ENCODE measurements at places on chromosomes 6 and 20. TPM values are rescaled to one million over a fixed set of nuclear protein-coding genes. Genes with fewer than 3 reads are reported as not detected.
A peak's percentile ranks its signal among the peaks of the same experiment; 100 is the strongest.

The BPI gene
- total RNA-seq = 0.44 TPM

- DNase-seq = no peak
Measured at GRCh38 chr6:54892831-54893230, 46.3 kb downstream of the FAM83B start.

DNA sequence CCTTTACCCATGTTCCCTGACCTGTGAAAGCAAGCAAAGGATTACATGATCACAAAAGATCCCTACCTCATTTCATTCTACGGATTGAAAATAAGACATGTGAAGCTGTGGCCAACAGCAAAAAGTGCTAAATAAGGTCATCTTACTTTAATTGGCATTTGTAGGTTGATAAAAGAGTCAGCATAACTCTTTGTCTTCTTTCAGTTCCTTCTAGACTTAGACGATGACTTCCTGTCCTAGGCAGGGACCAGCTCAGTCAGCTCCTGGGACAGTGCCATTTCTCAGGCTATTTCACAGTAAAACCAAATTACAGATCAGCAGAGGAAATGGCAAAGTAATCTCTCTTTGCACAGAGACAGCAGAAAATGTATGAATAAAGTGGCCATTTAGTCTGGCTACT is 480.7 kb downstream of the RFPL4B start:
- no peak for DNase-seq

The MATN4 gene
- total RNA-seq = not detected

The CNKSR3 gene
- total RNA-seq = 9.5 TPM

- DNase-seq = no peak
Measured at GRCh38 chr6:71490876-71491275, 202.3 kb downstream of the OGFRL1 start.

The NINL gene
- total RNA-seq = 10.7 TPM

- peak; percentile 83 for DNase-seq
Measured at GRCh38 chr20:38645980-38646858, 44.6 kb downstream of the ARHGAP40 start.

GRCh38 chr6:21103626-21104224 is 489.8 kb upstream of the SOX4 start:
- no peak for DNase-seq

The FBXO30 gene
- total RNA-seq = 9.0 TPM

The CLPSL2 gene
- not detected for total RNA-seq

The HCRTR2 gene
- not detected for total RNA-seq

DNA sequence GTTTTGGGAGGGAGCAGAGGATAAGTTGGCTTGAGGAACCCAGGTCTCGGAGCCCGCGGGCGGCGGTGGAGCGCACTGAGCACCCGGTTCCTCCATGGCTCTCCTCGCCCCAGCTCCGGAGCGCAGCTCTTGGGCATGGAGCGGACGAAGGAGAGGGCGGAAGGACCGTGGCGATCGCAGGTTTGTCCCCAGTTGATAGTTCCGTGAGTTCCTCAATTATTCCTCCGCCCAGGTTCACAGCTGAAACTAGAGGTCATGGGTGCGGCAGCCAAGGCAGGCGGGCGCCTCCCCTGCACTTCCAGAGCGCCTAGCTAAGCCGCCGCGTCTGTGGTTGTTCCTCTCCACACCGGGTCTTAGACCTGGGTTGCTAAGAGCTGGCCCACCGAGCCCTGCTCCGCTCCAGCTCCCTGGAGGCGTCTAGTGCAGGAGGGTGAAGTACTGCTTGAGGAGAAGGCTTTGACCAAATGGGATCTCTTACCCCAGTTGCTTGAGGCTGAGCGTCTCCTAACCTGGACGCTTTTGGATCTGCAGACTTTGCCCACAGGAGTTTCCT is at the start of gene HTR1B:
Gene HTR1B, minus strand, starts transcription at position 184 of the 553 bp plus-strand sequence. Its CDS starts 88 bp downstream, at position 96.
- peak; percentile 38 for DNase-seq

The FRMD1 gene
- not detected for total RNA-seq

DNA sequence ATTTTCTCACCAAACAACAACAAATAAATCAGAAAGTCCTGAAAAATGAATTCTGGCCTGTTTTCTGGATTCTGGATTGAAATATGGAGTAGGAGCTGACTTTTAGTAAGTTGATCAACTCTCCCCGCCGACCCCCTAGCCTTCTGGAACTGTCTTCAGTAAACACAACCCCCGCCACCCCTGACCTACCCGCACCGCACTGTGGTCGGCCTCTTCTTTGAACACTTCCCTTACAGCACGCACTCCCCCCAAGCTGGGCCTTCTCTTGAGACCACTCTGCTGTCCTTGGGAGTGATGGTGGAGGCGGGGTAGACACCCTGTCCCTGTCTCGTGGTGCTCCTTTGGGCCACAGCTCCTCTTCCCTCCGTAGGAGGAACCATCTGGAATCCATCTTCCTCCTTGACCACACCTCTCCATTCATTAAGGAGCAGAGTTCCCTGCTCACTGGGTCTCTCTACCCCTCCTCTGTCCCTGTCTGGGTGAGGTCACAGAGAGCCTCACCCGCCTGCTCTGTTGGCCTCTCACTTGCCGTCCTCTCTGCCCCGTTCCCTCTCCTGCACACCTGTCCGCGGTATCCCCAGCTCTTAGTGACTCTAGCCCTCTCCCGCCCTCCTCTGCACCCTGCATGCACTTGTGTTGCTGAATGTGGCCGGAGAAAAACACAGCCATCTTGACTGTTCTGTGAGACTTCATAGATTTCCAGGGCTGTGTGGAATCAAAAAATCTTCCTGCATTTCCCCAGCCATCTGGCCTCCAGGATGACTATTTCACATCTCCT is 19.1 kb downstream of the SYNJ2 start:
- DNase-seq = peak; percentile 32

DNA sequence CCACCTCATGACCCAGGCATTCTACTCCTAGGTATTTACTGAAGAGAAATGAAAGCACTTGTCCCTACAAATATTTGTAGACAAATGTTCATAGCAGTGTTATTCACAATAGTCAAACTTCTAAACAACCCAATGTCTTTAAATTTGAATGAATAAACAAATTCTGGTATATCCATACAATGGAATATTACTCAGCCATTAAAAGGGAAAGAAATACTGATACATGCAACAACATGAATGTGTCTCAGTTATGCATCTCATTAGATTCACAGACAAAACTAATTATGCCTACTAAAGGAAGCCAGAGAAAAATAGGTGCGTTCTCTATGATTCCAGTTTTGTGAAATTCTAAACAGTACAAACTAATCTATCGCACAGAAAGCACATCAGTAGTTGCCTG is 30.7 kb downstream of the MDFI start:
- DNase-seq = no peak

DNA sequence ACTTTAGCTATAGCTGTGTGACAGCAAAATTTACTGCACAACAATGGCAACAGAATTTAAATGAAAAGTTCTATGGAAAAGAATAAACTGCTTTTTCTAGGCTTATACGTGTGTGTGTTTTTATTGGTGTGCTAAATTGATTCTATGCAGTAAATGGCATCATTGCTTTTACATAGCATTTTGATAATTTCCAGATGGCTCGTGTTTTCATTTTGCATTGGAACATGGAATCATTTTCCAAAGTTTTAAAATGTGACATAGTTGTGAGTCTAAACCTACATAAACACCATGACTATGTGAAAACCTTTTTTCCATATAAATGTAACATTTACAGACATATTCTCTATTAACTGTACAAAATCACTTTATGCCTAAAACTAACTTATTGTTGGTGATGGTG is 127.8 kb downstream of the SIM1 start:
- no peak for DNase-seq

The HAO1 gene
- total RNA-seq = not detected

DNA sequence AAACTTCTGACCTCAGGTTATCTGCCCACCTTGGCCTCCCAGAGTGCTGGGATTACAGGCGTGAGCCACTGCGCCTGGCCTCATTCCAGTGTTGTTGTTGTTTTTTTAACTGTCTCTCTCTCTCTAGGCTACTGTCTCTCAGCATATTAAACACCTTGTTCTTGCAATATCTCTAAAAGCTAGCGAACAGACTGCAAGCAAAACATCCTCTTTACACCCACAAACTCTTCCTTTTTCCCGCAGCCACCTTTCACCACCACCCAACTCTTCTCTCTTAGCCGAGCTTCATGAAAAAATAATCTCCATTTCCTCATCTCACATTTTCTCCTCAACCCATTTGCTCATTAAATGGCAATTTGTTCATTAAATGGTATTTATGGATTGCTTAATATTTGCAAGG is 45.5 kb downstream of the SGK1 start:
- DNase-seq = no peak

DNA sequence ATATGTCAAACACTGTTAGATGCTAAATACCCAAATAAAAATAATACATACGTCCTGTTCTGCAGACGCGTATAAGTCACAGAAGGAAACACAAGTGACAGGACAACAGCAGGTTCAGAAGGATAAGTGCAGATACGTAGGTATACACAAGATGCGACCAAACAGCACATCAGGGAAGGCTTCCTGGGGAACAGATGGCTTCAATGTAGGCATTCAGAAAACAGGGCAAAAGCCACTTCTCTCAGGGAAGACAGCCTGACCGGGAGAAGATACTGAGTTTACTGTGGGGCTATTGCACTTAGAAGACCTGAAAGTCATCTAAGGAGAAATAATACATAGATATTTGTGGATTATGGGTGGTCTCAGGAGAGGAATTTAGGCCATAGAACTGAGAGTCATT is 1.9 kb downstream of the HLA-DPA1 start:
- DNase-seq = no peak

- DNase-seq = peak; percentile 86
Measured at GRCh38 chr20:50224531-50225255, 34.1 kb downstream of the CEBPB start.

DNA sequence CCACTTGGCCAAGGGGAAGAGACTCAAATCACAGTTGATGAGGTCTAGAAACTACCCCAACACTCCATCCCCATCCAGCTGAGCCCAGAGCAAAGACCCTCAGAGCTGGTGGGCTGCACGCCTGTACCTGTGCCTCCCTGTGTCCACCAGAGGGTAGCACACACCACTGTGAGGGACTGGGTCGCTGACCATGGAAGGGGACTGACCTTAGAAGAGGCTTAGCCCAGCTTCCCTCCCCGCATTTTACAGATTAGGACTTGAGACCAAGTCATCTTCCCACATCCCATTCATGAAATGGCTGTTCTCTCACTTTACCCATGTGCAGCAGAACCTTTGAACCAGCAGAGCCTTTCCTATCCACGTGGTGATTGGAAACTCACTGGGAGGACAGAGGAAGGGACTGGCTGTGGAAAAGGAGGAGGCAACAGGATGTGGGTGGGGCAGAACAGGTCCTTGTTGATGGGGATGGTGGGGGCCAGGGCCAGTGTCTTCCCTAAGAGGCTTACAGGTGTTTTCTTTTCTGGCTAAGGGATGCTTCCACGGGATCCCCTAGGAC is 44.3 kb downstream of the CPXM1 start:
- DNase-seq = no peak

DNA sequence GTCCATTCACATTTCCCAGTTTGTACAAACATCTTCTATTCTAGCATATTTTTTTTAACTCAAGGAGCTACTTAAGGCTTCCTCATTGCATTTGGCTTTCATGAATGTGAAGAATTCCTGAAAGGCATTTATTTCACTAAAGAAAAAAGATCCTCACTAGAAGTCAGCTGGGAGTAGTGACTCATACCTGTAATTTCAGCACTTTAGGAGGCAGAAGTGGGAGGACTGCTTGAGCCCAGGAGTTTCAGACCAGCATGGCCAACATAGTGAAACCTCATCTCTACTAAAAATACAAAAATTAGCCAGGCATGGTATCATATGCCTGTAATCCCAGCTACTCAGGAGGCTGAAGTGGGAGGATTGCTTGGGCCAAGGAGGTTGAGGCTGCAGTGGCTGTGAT is 30.9 kb upstream of the XRN2 start:
- DNase-seq = no peak

DNA sequence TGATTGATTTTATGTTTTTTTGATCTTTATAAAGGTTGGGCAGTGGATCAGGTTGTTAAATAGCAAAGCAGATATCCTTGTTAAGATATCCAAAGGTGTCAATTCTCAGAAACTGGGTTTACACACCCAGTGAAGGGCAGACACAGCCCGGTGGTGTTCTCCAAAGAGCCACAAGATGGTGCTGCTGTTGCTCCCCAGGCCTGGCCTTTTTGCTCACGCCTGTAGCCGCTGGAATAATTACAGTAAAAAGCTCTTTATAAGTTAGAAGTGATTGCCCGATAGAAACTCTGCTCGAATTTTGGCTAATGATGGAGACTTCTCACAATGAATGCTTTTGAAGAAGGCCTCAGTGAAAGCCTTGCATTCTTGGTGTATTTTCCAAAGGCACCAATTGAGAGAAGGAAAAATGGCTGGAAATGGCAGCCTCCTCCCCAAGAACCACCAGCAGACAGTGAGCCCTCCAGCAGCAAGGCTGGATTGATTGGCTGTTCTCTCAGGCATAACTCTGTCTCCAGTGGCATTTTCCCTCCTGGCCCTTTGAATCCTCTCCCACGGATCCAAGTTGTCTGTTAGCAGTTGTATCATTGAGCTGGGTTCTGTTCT is 120.5 kb upstream of the CHD6 start:
- DNase-seq = peak; percentile 51

- DNase-seq = no peak
Measured at GRCh38 chr6:155962276-155962675, 506.6 kb upstream of the NOX3 start.

DNA sequence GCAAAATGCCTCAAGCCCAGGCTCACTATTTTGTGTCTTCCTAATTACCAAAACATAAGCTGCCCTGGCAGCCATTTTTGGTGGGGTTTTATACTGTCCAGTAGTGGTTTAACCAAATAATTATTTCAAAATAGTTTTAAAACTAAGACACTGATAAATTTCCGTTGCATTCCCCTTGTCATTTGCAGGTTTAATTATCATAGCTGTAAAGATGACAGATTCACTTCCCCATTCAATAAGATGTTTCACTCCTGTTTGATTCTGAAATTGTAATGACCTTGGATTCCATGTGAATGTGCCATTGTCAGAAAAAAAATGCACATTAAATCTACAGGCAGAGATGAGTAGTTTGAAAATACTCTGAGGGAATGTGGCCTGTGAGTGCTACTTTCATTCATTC is 172.0 kb downstream of the COL9A1 start:
- DNase-seq = no peak

DNA sequence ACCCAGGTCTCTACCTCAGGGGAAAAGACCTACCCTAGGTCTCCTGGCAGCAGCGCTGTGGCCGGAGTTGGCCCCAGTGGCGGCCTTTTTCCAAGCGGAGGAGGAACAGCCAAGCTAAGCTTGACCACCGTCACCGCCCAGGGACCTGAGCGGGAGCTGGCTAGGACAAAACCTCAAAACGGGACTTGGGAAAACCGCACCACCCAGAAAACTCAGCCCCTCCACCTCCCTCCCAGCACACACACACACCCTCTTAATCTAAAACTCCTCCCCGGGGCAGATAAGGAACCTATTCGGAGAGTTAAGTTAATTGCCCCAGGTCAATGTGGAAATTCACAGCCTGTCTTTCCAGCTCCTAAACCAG is 2.7 kb upstream of the TRERF1 start:
- DNase-seq = no peak

The WFDC12 gene
- 3.9 TPM for total RNA-seq

- DNase-seq = peak; percentile 59
Measured at GRCh38 chr20:24980291-24981053, 12.1 kb downstream of the APMAP start.

GRCh38 chr20:49560646-49561045 is 7.3 kb downstream of the PTGIS start:
- no peak for DNase-seq

All from lower lobe of right lung (tissue), 2 donors.